Stimulated activated CD8-positive, alpha-beta memory T cell treated with anti-CD3 and anti-CD28 coated beads, Interleukin-15, amount 100 ng/mL, for 48 hours (primary cell): ENCODE measurements at places on chromosomes 6 and 20.

DNA sequence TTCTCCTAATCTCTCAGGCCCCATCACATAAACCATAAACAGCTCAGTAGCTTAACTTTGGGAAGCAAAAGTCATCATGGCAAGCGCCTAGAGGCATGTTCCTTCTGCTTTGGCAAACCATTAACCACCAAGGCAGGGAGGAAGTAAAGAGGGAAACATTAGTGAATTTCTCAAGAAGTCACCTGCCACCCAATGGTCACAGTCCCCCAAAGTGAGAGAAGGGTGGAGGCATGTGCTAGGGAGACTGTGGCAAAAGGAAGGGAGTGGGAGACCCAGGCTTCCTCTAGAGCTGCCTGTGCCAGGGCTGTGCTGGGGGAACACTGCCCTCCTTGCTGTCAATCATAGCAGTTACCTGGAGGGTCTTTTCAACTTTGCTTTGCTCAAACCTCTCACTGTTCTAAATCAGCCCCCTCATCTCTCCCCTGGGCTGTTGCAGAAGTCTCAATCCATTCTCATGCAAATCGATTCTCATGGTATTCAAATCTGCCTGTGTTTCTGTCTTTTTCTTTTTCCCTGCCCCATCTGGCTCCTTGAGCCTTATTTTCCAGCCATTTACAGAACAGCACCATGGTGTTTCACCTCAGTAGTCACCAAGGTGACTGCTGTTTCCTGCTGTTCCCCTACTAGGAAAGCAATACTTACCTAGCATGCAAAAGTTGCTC lies 1.8 kb upstream of the RNF24 start:
- DNase-seq = no peak

GRCh38 chr20:63495167-63495720 lies 3.6 kb downstream of the EEF1A2 start:
- DNase-seq = no peak

DNA sequence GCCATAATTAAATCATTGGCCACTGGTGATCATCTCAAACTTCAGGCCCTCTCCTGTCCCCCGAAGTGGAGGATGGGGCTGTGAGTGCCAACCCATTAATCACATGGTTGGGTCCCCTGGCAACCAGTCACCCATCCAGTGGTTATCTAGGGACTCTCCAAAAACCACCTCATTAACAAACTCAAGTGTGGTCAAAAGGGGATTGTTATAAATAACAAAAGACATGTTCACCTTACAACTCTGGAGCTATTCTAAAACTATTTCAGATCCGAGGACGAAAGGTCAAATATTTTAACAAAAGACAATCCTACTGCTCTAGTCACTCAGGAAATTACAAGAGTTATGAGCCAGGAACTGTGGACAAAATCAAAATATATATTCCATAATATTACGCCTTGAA lies 95.5 kb upstream of the PRND start:
- no peak for DNase-seq

DNA sequence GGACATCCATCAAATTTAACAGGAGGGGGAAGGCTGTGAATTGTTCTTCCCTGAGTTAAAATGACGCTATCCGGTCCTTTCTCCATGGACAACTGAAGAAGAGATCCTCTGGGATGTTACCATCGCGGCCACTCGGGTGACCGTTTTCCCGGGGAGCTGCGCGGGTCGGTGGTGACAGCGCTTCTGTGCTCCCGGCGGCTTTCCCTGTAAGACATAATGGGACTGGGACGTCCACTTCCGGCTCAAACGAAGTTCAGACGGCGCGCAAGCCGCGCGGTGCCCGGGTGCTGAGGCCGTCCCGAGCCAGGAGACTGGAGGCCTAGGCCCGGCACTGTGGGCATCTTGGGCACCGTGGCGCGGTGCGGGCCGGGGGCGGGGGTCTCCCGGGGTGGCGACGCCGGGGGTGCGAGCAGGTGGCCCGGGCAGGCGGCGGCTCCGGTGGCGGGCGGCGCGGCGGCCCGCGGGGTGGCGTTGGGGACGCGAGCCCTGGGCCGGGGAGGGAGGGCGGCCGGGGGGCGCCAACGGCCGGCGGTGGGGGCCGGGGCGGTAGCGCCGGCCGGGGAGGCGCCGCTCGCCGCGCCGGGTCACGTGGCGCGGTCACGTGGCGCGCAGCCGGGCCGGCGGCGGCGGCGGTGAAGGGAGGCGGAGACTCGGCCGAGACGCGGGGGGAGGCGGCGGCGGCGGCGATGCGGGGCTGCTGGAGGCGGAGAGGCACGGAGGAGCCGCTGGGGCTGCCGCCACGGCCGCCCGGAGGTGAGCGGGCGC lies 63.6 kb downstream of the GTF2H5 start:
- DNase-seq = peak; percentile 45

DNA sequence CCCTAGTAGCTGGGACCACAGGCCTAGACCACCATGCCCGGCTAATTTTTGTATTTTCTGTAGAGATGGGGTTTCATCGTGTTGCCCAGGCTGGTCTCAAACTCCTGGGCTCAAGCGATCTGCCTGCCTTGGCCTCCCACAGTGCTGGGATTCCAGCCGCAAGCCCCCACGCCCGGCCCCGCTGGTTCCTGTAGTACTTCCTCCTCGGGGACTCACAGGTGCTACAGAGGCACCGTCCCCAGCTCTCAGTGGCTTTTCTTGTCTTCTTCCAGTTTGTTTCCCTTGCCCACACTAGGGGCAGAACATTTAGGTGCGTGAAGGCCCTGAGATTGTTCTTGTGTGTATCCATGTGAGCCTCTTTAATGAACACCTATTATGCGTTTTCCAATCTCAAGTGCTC lies 773 bp upstream of the ZBP1 start:
- DNase-seq = no peak

- no peak for DNase-seq
Measured at GRCh38 chr6:5566718-5567117, 305.4 kb downstream of the FARS2 start.

- no peak for DNase-seq
Measured at GRCh38 chr6:169428532-169428931, 174.9 kb upstream of the THBS2 start.

GRCh38 chr6:30942338-30943060 lies 1.7 kb downstream of the MUCL3 start:
- DNase-seq = no peak
